ENCODE measurements at places on chromosomes 7 and 10. TPM values are rescaled to one million over a fixed set of nuclear protein-coding genes. Genes with fewer than 3 reads are reported as not detected.

DNA sequence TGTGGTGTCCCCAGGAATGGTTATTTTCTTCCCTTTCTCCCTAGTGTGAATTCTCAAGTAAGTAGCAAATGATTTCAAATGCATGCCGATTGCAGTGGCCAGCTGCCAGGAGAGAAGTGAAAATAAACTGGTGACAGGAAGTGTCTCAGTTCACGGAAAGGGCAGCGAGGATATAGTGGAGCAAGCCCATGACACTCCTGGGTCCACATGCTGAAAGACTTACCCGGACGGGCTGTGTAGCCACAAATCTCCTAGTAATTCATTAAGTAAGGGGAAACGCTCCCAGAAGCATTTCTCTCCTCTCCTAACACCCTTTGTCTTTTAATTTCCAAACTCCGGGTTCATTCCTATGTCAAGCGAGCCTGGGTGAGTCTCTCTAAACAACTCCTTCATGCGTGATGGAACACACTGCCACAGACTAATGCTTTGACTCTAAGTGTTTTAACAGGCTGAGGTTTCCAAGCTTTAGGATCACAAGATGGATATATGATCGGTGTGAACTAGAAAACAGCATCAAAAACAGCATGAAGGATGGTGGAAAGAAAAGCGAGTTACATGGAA lies 125.6 kb downstream of the CYP26A1 start:
- no peak for DNase-seq

- no peak for DNase-seq
Observed at GRCh38 chr10:21334891-21335696, 190.4 kb downstream of the SKIDA1 start.

GRCh38 chr7:45150199-45150598 lies 7.4 kb upstream of the RAMP3 start:
- no peak for DNase-seq

- DNase-seq: no peak
Observed at GRCh38 chr7:93921186-93921585, 349 bp upstream of the GNG11 start.

The GRM3 gene
- not detected for polyA plus RNA-seq

The OTUD1 gene
- polyA plus RNA-seq: 3.9 TPM

- DNase-seq: no peak
Observed at GRCh38 chr10:45526309-45526905, 146.2 kb downstream of the ZFAND4 start.

DNA sequence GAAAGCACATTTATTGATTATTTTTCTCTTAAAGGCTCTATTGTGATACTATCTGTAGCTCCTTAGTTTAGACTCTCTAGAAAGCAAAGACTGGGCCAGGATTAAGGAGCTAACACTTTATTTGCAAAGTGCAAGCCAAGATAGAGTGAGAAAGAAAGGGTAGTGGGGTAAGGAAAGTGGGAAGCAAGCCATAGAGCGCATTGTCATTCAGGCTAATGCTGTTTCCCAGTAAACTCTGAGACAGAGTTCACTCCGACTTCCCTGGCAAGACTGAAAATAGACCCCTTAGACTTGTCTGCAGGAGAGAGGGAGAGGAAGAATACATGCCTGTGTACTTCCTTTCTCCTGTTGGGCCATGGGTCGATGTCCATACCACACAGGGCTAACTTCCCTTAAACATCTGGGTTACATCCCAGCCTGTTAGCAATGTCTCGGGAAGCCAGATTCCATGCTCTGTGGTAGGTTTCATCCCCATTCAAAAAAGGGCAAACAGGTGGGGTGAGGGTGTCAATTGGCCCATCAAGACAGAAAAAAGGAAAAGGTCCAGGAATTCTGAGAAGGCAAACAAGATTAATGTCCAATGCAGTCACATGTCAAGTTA lies 875.8 kb upstream of the CELF2 start:
- no peak for DNase-seq

GRCh38 chr7:67105377-67105776 lies 108.7 kb downstream of the TYW1 start:
- DNase-seq: no peak

The HBP1 gene
- 107 TPM for polyA plus RNA-seq

- no peak for DNase-seq
Observed at GRCh38 chr7:128065872-128066271, 34.6 kb upstream of the LRRC4 start.

DNA sequence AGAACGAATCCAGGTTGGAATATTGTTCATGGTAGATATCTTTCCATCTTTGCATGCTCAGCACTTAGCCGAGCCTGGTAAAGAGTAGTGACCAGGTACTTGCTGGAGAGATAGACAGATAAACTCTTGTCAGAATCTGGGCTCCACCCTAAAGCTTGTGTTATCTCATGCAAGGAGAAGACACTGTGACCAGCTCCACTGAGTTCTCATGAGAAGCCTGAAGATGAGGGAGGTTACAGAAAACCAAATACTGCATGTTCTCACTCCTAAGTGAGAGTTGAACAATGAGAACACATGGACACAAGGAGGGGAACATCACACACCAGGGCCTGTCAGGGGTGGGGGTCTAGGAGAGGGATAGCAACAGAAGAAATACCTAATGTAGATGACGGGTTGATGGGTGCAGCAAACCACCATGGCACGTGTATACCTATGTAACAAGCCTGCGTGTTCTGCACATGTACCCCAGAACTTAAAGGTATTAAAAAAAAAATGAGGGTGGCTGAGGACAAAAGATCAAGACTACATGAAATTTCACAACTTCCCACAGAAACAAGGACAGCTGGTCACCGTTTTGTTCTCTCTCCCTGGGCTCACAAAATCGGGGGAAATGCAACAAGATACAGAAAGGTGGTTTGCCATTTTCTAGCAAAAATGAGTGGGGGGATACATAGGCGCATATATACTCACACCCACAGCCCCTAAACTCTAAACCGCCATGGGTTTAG lies 17.4 kb downstream of the DLG5 start:
- DNase-seq: no peak

GRCh38 chr10:96606216-96606615 lies 19.4 kb upstream of the TM9SF3 start:
- no peak for DNase-seq

The AIMP2 gene
- polyA plus RNA-seq: 36.7 TPM

- peak; percentile 26 for DNase-seq
Observed at GRCh38 chr10:49253340-49253906, 45.5 kb upstream of the C10orf71 start.

GRCh38 chr10:112374724-112375541 lies 1.0 kb downstream of the ACSL5 start:
- peak; percentile 11 for DNase-seq

DNA sequence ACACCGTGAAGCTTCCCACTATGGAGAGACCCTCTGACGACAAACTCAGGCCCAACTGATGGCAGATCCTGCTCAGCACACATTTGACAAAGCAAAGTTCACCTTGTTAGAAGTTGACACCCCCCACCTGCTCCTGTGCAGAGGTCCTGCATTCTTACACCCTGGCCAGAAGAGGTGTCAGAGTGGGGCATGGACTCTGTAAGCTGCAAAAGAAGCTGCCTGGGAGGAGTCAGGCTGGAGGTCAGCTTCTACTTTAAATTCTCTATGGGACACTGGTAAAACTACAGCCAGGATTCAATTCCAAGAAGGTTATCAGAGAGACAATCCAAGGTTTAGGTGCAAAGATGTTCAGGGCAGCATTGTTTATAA lies 20.0 kb upstream of the TNS3 start:
- no peak for DNase-seq

The TMEM184A gene
- polyA plus RNA-seq: not detected

GRCh38 chr7:97819161-97819560 lies 53.0 kb downstream of the ASNS start:
- DNase-seq: no peak

DNA sequence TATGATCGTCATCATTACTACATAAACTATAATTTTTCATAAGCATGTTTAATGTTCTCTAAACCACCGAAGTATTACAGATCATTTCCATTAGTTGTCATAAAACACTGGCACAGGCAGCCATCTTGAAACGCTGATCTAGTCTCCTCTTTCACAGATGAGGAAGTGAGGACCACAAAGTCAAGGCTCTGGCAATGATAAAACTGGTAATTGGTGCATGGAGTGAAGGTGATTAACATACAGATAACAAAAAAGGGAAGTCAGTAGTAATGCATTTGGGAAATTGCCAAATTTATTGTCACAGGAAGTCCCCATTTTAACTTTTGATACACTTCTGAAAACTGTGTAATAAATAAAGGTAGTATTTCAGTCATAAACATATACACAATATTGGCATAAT lies 49.3 kb downstream of the FBXL13 start:
- no peak for DNase-seq

GRCh38 chr7:135976312-135977006 lies 700 bp downstream of the MTPN start:
- DNase-seq: peak; percentile 26

The AKR1C2 gene
- not detected for polyA plus RNA-seq

DNA sequence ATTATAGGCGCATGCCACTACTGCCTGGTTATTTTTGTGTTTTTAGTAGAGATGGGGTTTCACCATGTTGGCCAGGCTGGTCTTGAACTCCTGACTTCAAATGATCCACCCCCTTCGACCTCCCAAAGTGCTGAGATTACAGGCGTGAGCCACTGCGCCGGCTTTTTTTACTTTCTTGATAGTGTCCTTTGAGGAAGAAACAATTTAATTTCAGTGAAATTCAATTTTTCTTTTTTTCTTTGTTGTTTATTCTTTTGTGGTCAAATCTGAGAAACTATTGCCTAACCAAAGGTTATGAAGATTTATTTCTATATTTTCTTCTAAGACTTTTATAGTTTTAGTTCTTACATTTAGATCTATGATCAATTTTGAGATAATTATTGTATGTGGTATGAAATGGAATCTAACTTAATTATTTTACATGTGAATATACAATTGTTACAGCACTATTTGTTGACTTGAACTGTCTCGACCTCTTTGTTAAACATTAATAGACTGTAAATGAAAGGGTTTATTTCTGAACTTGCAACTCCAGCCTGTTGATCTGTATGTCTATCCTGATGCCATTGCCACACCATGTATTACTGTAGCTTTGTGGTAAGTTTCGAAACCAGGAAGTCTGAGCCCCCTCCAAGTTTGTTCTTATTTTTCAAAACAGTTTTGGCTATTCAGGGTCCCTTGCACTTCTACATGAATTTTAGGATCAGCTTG lies 19.8 kb upstream of the RASSF4 start:
- no peak for DNase-seq

The BMI1 gene
- 23.4 TPM for polyA plus RNA-seq

All from immature natural killer cell (primary cell).